ENCODE measurements at places on chromosomes 4 and X.

DNA sequence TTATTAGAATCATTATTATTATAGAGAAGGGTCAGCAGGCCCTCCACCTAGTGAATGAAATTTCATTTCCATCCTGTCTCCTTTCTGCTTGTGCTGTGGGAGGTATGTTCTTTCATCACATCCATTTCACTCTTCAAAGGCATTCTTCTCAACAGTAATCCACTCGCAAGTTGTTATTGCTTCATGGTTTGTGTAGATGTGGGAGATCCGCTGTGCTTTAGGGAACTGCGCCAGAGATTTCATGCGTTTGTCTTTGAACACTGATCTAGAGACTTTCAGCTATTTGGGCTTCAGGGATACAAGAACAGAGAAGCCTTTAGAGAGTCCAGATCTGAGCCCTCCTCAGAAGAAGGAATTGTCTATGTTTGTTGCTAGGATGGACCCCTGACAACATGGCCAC lies 53.5 kb upstream of the PUDP start:
- DNase-seq, result no peak

GRCh38 chr4:80931631-80932081 lies 98.9 kb upstream of the BMP3 start:
- no peak for DNase-seq

GRCh38 chrX:21153503-21153902 lies 220.7 kb upstream of the CNKSR2 start:
- no peak for DNase-seq

- no peak for DNase-seq
Measured at GRCh38 chr4:40195182-40196177, 1.4 kb upstream of the RHOH start.

DNA sequence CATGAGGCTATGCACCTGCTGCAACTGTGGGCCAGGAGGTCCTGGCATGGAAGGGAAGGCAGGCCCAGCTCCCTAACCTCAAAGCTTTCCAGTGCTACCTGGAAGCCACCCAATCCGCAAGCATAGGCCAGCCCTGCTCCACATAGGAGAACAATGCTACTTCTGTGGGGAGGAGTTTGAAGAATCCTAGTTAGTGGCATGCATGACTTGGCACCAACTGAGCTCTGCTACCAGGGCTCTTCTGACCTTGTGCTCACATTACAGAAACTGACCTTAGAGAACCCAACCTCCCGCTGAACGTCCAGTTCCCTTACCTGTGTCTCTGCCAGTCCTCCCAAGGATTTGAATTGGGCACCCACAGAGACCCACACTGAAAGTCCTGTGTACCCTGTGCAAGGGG lies 58.8 kb downstream of the USP46 start:
- no peak for DNase-seq

All from lung microvascular endothelial cell (primary cell).